ENCODE measurements at places on chromosomes 4 and X.

DNA sequence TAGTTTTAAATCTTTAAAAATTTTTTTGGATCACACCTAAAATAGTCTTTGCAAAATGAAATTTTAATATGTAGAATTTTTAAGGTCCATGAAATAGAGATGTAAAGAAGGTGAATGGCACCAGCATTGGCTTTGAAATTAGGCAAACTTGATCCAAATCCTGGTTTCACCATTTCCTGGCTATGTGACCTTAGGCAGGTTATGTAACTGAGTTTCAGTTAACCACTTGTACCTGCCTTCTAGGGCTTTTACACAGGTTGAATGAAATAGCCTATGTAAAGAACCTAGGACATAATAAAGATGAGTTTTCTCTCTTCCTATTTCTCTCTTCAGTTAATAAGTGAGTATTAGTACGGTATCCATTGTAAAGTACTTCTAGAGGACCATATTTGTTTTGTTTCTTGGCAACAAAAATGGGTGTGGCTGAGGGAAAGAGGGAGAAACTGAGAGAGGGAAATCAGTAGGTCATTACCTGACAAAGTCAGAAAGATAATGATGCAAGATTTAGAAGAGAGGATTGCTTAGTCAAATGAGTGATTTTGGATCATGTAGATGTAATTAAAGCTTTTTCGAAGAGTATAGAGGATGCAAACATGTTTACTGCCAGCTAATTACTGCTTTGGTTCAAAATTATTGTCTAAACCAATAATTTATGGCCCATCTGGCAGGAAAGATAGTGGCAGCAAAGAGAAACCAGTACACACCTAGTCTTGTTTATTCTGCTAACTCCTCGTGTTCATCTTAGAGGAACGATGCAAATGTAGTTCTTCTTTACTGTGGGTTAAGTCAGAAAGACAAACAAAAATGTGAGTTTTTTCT is 81.9 kb downstream of the PDLIM5 start:
- no peak for DNase-seq

DNA sequence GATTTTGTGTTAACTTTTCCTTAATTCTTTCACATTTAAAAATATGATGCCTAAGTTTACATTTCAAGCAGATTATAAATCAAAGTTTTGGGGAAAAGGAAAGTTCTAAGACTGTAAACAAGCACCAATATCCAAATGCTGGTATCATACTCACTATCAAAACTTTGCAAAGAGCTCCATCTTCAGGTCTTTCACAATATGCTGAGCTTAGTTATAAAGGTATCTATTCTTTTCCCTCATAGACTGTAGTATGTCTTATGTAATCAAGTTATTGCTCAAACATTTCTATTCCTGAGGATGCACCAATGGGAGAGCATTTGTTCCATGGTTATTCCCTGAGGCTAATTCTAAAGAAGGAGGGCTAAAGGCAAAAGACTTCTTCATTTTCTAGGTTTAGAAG is 207.9 kb upstream of the FAM241A start:
- DNase-seq, result no peak

GRCh38 chrX:46791927-46792809 is 33.2 kb upstream of the SLC9A7 start:
- DNase-seq, result no peak

GRCh38 chr4:3708103-3708510 is 58.1 kb upstream of the ADRA2C start:
- DNase-seq, result no peak

DNA sequence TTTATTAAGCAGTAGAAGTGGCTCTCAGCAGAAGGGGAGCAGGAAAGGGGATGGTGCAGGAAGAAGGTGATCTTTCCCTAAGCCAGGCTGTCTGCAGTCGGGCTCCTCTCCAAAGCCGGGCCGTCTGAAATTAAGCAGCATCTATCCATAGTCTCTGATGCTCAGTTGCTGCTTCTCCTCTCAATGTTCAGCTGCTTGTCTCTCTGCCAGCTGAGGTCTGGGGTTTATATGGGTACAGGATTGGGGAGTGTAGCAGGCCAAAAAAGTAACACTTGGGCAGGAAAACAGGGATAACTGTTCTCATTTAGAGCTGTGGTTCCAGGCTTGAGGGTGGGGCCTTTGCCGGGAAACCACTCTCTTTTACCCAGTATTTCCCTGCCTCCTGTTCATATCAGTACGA is 39.2 kb upstream of the CCKAR start:
- DNase-seq, result no peak

DNA sequence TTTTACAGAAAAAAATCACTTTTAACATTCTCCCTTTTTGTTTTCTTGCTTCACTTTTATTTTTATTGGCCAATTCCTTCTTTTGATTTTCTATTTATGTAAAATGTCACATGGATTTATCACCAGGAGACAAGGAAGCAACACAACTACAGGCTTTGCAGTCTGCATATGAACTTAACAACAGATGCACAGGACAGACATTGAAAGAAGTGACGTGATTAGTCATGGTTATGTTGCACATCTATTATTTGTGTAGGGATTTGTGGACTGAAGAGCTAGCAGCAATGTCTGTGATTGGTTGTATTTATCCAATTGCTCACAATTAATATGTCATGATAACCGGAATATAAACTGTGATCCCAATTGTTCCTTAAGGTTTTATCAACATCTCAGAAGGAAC is 147.8 kb upstream of the KLF3 start:
- no peak for DNase-seq

- no peak for DNase-seq
These were observed 42.5 kb downstream of the MAMLD1 start for GRCh38 chrX:150405576-150405975.

DNA sequence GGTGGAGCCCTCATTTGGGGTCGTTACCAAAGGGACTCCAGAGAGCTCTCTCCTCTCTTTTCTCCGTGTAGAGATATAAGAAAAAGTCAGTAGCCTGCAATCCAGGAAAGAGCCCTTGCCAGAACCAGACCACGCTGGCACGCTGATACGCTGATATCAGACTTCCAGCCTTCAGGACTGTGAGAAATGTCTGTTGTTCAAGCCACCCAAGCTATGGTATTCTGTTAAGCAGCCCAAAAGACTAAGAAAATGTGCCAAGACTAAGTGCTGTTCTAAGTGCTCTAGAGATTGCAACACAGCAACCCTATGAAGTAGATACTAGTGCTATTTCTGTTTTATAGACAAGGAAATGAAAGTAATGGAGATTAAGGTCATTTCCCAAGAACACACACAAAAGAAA is 205.7 kb downstream of the CAMK2D start:
- DNase-seq, result no peak

DNA sequence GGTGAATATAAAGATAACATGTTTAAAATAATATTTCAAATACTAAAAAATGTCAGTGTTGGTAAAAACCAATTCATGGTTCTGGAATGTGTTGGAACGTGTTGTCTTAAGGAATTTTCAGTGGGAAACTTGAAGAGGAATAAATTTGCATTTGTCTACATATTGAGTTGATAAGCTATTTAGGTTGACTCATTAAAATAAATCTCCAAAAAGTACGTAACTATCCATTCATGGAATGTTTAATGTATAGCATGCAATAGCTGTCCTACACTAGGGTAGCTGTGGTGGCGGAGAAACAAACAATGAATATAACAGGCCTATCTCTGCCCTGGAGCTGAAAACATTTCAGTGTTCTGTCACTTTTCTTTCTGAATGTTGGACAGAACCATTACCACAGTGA is 20.3 kb downstream of the SHISA3 start:
- no peak for DNase-seq

DNA sequence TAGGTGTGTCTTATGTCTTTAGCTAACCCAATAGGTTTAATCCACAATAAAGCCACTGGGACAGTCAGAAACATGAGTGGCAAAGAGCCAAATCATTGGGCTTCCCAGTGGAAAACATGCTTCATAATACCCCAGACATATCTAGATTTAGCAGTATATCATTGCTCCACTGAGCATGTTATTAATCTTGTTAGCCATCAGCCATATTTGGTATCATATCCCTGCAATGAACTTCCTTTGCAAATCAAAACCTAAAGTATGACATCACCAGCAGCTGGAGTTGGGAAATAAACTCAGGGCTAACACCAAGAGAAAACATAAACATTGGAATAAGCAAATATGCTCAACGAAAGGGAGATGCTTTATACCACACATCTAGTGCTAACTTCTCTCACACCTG is 280.8 kb upstream of the NOCT start:
- no peak for DNase-seq

DNA sequence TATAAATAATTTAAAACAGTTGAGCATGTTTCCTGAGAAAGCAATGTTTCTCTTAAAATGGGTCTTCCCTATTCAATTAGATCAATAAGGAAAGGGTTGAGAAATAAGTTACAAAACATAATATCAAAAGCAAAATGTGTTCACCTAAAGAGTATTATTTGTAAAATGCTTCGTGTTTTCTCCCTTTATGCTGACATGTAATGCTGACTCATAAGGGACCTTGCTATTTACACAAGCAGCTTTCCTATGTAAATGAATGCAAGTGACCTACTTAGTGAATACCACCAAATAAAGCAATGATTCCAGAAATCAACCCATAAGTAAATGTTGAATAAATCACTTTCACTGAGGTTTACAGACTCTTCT is 91.5 kb downstream of the ELOVL6 start:
- no peak for DNase-seq

DNA sequence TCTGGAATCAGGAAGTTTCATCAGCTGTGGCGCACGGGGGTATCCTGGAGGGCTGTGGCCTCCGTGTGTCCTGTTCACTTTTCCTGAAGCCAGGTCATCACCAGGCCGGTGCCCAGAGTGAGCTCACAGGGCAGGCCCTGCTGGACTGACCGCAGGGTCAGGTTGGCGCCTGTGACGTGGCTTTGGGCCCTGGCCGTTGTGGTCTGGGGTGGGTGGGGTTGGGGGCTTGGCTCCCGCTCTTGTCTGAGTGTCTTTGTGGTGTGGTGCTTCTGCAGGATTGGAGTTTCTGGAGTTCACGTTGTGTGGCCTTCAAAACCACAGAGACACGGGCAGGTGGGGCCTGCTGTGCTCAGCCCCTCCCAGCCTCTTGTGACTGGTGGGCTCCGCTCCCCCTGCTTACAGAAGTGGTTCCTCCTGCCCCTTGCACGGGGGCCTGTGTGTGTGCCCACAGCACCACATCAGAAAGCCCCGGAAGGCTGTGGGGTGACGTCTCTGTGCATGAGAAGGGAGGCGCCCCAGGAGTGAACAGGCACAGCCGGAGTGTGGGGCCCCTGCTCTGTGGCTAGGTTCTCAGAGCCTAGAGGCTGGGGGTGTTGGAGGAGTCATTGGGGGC is 9.5 kb downstream of the RGS12 start:
- DNase-seq, result peak; percentile 64

DNA sequence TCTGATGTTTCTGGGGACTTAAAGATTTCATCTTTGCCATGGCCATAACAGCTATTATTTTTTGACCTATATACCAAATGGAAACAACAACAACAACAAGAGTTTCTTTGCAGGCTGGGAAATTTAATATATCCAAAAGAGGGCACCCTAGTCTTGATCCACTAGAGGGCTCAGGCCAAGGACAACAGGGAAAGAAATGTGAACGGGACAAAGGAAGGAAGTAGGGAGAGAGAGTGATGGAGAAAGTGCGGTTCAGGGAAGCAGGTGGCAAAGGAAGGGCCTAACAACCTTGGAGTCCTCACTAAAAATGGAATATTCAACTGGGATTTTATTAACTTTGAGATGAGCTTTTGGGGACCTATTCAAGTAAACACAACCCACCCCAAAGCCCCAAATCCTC is 67.8 kb upstream of the SCML1 start:
- no peak for DNase-seq

Data from activated CD4-positive, alpha-beta T cell treated with anti-CD3 and anti-CD28 coated beads for 4 hours (primary cell).